ENCODE measurements at places on chromosomes 13 and 19.

GRCh38 chr19:33963514-33963913, 166.8 kb downstream of the KCTD15 start:
- DNase-seq, result no peak

GRCh38 chr19:39996218-39996810, 546 bp upstream of the ZNF546 start:
- DNase-seq, result no peak

- DNase-seq, result peak; percentile 86
Measured at GRCh38 chr13:44903574-44903985, 85.7 kb downstream of the NUFIP1 start.

GRCh38 chr19:23285948-23286347, 35.8 kb upstream of the ZNF724 start:
- no peak for DNase-seq

- DNase-seq, result no peak
Measured at GRCh38 chr13:111122631-111123030, 7.5 kb downstream of the ARHGEF7 start.

DNA sequence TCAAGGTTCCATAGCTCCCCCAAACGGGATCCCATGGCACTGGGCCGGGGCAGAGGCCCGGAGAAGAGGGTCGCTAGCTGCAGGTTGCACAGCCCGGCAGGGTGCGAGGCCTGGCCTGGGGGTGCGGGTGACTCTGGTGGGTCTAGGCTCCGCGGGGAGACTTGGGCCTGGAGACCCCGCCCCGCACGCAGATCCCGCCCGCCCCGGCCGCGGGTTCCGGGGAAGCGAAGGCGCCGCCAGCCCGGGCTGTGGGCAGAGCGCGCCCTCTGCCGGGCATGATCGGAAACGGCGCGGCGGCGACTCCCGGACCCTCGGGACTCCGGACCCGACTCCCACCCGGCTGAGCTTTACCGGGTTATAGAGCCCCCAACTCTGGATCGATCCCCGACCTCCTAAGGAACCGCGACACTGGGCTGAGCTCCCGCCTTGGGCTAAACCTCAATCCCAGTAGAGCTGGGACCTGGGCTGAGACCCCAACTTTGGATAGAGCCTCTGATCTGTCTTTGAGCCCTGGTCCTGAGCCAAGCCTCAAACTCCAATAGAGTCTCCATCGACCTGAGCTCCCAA, 3.1 kb upstream of the TNFAIP8L1 start:
- DNase-seq, result peak; percentile 84

DNA sequence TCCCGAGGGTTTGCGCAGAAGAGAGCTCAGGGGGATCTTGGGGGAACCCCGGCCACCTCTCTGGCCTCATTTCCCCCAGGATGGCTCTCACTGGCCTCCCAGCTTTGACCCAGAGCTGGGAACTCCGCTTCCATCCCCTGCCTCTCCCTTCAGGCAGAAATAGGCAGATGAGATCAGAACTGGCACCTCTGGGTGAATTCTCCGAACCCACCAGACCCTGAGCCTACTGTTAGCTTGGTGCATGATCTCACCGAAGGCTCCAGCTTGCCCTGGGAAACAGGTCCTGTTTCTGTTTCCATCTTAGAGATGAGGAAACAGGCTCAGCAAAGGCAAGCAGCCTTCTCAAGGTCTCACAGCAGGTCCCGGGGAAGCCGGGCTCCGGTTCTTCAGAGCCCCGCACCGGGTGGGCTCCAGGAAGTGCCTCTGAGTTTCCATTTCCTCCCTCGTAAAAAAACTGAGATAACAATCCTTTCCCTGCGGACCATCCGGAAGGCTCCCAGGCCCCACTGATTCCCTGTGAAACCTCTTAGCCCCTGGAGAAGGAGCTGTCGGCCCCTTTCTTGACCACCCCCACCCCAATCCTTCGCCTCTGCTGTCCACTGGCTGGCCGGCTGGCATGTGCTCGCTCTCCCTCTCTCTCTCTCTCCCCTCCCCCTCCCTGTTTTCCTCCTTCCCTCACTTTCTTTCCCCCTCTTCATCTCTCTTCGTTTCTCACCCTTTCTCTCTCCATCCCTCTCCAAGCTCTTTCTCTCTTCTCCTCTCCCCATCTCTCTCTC, 2.1 kb downstream of the NECTIN2 start:
- DNase-seq, result no peak

DNA sequence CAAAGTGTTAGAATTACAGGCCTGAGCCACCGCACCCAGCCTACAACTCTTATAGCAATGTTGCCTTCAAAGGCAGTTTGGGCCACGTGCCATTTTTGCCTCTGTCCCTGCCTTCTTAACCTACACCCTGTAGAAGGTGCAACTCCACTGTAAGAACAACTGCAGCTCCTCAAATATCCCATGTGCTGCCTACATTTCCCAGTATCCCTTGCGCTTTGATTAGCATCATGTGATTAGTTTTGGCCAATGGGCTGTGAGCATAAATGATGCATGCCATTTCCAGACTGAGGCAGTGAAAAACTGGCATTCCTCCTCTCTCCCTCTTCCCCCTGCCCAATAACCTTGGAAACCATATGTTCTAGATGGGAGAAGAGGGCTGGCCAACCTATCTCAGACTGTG, 75.2 kb upstream of the MRI1 start:
- no peak for DNase-seq

- no peak for DNase-seq
Measured at GRCh38 chr13:110907951-110908898, 6.6 kb downstream of the ANKRD10 start.

DNA sequence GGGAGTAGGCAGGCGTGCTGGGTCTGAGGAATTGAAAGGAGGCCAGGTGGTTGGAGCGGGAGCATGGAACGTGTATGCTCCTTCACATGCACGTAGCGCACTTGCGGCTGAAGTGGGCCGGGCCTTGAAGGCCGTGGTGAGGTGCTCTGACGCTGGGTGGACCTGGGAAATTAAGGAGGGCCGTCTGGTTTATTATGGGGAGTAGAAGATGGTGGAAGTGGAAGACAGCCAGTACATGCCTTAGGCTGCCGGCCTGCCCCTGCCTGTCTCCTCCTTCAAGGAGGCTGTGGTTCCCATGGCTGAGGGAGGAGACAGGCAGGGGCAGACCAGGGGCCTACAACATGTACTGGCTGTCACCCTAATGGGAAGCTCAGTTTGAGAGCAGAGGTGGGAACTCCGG, 23.9 kb downstream of the GATAD2A start:
- DNase-seq, result no peak

- DNase-seq, result no peak
Measured at GRCh38 chr19:45574526-45574925, 10.1 kb downstream of the OPA3 start.

- no peak for DNase-seq
Measured at GRCh38 chr19:6214881-6215541, 64.8 kb downstream of the MLLT1 start.

DNA sequence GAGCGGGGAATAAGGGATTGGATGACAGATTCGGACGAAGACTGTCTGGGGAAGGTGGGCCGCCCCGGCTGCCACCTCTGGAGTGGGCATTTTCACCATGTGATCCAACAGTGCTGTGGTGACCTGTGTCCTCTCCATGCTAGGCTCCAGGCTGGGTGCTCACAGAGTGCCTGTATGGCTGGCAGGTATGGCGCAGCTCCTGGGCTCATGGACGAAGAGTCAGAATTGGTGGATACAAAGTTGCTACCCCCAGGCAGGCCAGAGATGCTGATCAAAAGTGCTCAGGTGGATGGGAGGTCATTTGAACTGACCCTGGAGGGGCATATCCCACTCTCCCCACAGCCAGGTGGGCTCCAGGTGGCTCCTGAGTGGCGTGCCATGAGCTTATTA, 111.3 kb upstream of the UQCRFS1 start:
- no peak for DNase-seq

- DNase-seq, result no peak
Measured at GRCh38 chr19:16000024-16000663, 51.3 kb downstream of the OR10H4 start.

- no peak for DNase-seq
Measured at GRCh38 chr13:33545492-33545891, 259.9 kb upstream of the STARD13 start.

DNA sequence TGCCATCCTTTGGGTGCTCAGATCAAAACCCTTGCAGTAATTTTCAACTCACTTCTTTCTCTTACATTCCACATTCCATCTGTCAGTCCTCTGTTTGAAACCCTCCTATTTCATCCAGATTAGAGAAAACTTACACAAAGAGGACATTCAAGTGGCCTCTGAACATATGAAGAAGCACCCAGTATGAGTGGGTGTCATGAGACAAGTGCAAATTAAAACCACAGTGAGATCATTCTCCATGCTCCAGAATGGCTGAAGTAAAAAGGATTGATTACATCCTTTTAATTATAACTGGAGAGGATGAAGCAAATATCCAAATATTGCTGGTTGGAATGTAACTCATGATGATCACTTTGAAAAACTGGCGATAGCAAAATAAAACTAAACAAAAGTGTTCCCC, 96.5 kb downstream of the MIPEP start:
- DNase-seq, result no peak

GRCh38 chr13:109114991-109115390, 485.6 kb downstream of the MYO16 start:
- DNase-seq, result no peak

- no peak for DNase-seq
Measured at GRCh38 chr13:70923863-70924752, 815.9 kb upstream of the KLHL1 start.

GRCh38 chr19:47408156-47408938, 11.0 kb downstream of the MEIS3 start:
- DNase-seq, result no peak

DNA sequence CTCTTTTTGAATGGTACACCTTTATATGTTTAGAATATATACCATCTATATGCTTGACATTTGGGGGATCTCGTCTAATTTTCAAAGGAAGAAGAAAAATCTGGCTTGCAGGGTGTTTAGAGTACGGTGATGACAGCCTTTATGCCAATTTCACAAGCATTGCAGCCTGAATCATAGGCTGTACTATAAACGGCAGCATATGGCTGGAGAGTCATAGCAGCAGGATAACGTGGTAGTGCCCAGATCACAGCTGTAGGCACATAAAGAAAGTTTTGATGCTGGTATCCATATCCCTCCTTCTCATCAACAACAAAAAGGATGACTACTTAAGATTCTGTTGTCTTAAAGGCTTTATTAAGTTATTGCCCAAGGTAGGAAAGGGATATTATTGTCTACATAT, 253.0 kb downstream of the PCDH9 start:
- no peak for DNase-seq
